T1000 (cell line): ENCODE measurements at places on chromosomes 2 and 18.

DNA sequence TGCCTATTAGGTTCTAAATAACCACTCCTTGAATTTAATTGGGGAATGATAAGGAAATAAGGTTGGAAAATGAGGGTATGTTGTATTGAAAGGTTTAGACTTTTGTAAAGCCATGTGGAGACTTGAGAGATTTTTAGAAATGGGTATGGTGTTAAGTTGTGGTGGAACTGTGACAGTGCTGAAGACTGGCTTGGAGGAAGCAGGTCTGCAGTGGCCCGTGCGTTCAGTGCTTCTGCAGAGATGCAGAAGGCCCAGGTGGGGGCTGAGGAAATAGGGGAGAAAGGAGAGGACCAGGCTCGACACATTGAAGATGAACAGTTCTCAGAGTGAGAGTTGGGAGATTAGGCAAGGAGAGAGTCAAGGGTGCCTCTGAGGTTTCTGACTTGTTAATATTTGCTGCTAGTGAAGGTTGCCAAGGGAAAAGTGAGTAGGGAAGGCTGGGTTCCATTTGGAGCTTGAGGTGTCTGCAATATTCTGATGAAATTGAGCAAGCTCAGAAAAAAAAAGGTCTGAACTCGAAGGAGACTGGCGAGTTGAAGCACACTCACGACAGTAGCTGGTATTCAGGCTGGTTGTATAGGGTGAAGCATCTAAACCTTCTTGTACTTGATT is 25.5 kb upstream of the SAG start:
- DNase-seq = no peak

DNA sequence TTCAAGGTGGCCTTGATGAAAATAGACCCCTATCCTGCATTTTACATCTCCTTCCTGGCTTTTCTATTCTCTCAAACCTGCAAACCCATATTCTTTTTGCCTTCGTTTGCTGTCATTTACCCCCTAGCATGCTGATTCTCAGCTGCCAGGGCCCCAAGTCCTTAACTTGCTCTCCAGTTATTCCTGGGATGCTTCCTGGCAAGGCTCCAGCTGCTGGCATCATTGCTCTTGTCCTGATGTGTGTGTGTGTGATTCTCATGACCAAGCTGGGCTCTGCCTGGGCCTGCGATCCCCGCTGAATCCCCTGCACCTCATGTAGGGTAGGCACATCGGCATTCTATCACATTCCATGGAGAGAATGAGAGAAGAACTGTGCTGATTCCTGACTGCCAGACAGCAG is 11.9 kb downstream of the NPAS2 start:
- DNase-seq = no peak

GRCh38 chr2:106638043-106638442 is 150.9 kb downstream of the CD8B2 start:
- no peak for DNase-seq

DNA sequence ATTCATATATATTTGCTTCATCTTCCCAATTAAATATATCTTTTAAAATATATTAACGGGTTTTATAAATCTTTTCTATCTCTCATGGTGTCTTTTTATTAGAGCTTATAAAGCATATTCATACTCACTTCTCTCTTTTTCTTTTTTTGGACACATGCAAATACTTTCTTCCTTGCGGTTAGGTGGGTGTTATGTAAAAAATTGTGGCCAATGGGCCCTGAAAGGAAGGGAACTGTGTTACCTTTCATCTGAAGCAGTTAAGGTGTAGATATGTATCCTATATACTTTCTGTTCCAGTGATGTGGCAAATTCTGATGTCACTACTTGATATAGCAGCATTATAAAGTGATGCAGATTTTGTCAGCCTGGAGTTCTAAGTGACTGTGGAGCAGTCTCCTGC is 714.5 kb downstream of the PLCL1 start:
- no peak for DNase-seq

GRCh38 chr18:78643004-78643403 is 336.6 kb upstream of the SALL3 start:
- DNase-seq = no peak

GRCh38 chr2:157691695-157692094 is 63.0 kb upstream of the ACVR1C start:
- DNase-seq = no peak

- no peak for DNase-seq
These were observed 98.9 kb upstream of the CHRNA1 start for GRCh38 chr2:174863183-174863582.

- no peak for DNase-seq
These were observed 8.7 kb upstream of the BIN1 start for GRCh38 chr2:127115471-127116199.

DNA sequence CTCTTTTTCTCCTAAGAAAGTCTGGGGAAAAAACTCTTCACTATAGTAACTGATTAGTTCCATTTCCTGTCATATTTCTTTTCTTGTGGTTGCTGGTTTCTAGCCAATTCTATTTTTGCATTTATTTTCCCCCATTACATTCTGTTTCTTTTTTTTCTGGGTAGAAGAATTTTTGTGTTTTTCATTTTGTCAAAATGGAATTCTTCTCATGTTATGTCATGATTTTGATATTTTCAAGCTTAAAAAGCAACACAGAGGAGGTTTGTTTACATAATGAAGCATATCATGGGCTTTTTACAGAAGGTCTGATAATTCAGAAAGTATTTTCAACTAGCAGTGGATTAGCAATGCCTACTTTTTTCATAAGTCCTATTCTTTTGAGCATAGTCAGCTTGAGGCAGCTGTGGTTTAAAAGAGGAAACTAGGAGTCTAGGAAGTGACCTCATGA is 102.0 kb downstream of the MAP2 start:
- DNase-seq = no peak

DNA sequence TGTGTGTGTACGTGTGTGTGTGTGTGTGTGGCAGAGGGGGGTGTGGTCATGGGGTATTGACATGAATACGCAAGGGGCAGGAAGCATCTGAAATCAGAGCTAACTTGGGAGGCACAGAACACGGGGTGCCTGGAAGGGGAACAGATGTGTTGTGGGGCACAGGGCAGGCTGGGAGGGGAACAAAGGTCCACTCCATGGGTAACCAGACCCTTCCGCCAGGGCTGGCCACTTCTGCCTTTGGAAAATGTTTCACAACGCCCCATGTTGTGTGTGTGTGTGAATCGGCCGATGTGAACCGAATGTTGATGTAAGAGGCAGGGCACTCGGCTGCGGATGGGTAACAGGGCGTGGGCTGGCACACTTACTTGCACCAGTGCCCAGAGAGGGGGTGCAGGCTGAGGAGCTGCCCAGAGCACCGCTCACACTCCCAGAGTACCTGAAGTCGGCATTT is at the start of gene SLC11A1:
SLC11A1 (plus strand) TSS at position 358 of the 451 bp plus-strand sequence. CDS start 96 bp downstream, outside the sequence.
- DNase-seq = no peak

DNA sequence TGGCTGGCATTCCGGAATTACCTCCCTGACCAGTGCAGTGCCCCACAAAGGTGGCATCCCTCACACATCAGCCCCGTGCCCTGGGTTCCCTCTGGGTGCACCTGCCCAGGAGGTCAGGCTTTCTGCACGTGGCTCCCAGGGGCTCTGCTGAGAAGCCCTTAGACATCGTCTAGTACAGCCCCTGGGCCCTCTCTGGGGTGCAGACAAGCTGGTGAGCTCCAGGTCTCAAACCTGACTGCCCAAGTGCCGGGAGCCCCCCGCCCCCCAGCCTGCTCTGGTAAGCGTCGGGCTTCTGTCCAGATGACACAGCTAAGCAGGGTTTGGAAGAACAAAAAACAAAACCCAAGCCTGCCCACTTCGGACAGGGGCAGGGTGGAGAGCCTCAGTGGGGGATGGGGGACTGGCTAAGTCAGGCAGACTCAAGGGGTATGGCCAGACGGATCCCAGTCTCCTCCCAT is 20.2 kb downstream of the TWIST2 start:
- DNase-seq = no peak

- DNase-seq = no peak
These were observed 21.7 kb upstream of the LRRTM1 start for GRCh38 chr2:80326214-80326613.
